Fibroblast of skin of right biceps (primary cell): ENCODE measurements at places on chromosomes 6 and 20.

- no peak for DNase-seq
Observed at GRCh38 chr6:109023356-109023925, 71.2 kb downstream of the SESN1 start.

DNA sequence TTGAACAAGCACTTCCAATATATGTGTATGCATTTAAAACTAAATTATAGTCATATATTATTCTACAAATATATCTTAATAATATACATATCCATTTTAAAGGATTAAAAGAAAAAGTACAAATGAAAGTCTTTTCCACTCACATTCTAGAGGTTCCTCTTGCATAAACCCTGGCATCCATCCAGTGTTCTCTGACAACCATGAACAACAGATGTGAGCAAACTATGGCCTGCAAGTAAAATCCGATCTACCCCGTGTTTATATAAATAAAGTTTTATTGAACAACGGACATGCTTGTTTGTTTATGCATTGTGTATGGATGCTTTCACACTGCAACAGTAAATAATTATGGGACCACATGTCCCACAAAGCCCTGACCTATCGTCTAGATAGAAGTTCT is 1122.3 kb downstream of the EPHA7 start:
- peak; percentile 2 for DNase-seq

GRCh38 chr6:80223743-80224212 is 117.3 kb downstream of the BCKDHB start:
- DNase-seq: peak; percentile 99

- DNase-seq: peak; percentile 62
Observed at GRCh38 chr6:75431379-75431778, 62.2 kb downstream of the FILIP1 start.

DNA sequence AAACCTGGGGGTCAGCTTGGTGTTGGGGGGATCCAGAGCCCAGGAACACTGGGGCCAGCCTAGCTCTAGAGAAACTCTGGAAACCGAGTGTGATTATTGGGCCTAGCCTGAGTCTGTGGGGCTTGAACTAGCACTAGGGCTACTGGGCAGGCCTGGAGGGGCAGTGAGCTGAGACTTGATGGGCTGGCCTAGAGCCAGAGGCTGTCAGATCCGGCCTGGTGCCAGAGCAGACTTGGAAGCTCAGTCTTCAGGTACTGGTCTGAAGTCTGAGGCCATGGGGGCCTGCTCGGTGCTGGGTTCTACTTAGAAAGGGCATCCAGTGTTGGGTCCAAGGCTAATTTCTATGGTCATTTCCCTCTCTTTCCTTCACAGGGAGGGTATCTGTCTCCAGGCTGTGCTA is 2.7 kb downstream of the DEFB112 start:
- no peak for DNase-seq

DNA sequence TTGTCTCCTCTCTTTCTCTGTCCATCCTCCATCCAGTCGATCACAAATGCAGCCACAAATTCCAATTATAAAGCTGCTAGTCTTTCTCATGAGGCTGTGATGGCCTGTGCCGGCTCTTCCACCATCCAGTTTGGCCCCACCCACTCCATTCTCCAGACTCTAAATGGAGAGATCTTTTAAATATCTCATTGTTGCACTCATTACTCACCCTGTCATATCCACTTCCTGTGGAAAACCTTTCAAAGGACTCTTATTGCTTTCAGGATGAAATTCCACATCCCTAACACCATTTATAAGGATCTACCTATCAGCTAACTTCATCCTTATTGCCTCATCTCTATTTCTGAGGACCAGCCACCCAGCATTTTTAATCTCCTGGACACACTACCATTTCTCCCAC is 70.6 kb downstream of the NRN1 start:
- peak; percentile 83 for DNase-seq

- DNase-seq: peak; percentile 24
Observed at GRCh38 chr6:21438986-21439352, 154.6 kb upstream of the SOX4 start.

DNA sequence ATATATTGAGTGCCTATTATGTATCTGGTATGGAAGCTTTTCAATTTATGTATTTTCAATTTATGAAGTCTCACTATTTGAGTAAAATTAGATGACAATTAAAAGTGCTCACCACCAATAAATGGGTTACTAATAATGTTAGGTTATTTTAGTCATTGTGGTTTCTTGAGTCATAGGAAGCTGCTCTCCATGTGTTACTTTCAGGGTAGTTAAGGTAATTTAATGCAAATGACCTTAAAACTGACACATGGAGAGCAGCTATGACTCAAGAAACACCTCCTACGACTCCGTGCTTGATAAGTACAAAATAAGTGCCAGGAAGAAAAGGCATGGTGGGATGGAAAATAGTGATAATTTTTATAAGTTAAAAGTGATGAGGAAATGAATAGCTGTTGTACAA is 16.5 kb upstream of the TINAG start:
- peak; percentile 81 for DNase-seq
